ENCODE measurements at places on chromosomes 13 and 19.

DNA sequence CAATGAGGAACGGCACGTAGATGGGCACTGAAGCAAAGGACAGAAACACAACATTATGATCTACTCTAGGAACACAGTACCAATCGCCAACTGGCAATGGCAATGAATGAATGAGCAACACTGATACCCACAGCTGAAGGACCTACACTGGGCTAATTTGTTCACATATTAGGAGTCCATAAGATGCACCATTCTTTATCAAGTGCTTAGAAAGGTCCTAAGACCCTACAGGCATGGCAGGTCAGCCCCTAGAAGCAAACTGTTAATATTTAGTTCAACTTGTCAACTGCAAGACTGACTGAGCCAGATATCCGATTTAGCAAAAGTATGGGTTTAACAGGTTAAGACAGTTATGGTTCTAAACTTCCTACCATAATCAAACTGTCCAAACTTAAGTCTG is 4.8 kb downstream of the SHISA2 start:
- DNase-seq = no peak

- no peak for DNase-seq
These were observed 865.2 kb upstream of the SLC10A2 start for GRCh38 chr13:103931331-103931845.

- DNase-seq = no peak
These were observed 27.7 kb downstream of the ZNF461 start for GRCh38 chr19:36638862-36639510.

DNA sequence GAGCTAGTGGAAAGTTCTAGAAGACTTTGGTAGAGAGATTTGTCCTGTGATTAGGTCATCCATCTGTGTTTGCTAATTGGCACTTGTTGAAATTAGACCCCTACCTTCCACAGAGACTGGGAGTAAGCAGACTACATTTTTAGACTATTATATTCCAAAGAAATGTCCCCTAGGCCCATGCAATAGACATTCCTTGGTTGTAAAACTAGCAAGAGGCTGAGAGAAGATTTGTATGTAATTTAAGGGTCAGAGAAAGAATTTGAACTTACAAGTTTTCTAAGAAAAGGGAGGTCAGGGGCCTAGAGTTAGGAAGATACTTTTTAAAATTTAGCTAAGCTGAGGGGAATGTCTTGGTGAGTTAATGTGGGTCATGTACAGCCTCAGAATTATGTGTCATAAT is 470.7 kb upstream of the SLITRK1 start:
- no peak for DNase-seq

DNA sequence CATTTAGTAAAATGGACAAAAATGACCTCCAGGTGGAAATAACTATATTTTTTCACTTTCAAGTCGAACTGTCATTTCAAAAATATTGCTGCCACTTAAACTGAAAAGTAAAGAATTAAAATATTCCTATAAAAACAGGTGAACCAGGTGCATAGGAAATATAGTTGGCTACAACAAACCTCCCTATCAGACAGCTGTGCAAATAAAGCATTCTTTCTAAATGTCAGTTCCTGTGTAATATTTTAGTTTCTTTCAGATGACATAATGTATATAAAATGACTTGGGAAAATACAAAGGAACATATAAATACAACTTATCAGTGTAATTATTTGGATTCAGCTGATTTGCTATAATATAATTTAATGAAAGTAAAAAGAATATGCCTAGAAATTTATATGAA is 403.5 kb upstream of the GPC6 start:
- no peak for DNase-seq

DNA sequence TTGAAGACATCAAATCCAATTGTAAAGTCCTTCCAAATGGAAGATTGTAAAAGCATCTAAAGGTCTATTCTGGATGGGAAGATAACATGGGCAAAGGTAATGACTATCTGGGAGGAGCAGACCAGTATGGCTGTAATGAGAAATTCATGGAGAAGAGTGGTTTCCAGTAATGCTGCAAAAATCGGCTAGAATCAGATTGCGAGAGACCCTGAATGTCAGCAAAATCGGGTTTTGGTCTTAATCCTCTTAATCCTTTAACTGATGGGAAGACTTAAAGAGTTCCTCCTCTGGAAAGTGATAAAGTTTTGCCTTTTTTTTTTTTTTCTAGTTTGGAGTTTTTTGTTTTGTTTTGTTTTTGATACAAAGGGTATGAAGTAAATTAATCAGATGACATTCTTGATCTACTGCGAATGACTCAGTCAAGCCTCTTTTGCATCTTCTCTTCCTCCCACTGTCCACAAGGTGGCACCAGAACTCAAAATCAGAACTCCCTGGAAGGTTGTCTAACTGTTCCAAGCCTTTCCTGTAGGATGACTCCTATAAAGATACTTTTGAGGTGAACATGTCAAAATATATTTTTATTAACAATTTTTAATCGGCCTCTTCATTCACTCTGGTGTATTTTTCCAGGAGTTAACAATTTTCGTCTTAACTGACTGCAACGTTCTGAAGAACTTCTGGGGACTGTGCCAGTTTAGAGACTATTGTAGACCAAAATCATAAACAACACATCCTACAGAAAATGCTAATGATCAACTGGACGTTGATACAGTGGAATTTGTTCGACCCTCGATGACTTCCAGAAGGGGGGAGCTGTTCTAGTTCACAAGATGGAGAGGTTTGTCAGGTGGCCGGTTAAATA is 213.3 kb upstream of the MIR17HG start:
- peak; percentile 10 for DNase-seq

- no peak for DNase-seq
These were observed 15.1 kb downstream of the PRAM1 start for GRCh38 chr19:8487137-8487851.

GRCh38 chr19:2827022-2827421 is 7.4 kb downstream of the ZNF554 start:
- DNase-seq = no peak
